Sciatic nerve (tissue), 2 donors: ENCODE measurements at places on chromosomes 7 and 10.

DNA sequence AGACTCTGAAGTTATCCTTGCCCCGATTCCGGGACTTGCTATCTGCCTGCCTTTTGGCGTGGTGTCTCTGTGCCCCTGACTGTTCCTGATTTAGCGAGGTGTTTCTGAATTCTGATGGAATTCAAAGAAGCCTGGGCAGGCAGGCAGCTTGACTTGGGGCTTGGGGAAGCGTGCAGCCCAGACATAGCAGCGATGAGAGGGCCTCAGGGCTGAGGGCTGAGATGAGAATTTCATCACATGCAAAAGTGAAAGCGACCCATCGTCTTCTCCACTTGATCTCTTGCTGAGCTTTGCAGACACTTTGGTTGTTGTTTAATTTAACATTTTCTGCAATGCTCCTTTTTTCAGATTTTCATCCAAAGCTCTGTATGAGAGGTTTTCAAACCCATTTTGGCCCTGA is 57.8 kb downstream of the TCF7L2 start:
- no peak for DNase-seq

DNA sequence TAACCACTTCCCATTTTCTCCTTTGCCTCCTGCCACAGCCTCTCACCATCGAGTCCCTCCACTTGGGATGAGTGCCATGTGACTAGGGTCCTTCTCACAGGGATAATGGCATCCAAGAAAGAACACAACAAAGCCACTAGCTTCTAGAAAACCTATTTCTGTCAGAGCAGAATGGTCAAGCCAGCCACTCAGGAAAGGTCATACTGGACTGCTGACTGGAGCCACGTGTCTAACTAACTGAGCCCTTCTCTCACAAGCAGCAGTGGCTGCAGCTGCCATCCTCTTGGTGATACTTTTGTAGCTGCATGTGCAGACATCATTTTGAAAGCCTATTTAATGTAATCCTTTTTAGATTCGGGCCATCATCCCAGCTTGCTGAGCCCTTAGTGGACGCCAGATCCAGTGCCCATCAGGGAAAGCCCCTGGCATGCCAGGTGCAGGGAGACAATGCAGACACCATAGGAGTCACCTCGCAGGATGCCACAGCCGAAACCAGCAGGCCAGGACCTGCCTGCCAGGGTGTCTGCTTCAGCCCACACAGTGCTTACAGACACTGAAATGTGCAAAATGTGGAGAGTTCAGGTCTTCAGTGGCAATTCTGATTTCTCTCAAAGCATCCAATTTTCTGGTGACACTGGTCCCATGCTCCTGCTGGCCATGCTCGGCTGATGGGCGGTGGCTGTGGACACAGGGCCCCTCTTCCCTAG is 98.3 kb upstream of the DDC start:
- no peak for DNase-seq

- no peak for DNase-seq
Measured at GRCh38 chr7:139713061-139713460, 64.7 kb downstream of the HIPK2 start.

DNA sequence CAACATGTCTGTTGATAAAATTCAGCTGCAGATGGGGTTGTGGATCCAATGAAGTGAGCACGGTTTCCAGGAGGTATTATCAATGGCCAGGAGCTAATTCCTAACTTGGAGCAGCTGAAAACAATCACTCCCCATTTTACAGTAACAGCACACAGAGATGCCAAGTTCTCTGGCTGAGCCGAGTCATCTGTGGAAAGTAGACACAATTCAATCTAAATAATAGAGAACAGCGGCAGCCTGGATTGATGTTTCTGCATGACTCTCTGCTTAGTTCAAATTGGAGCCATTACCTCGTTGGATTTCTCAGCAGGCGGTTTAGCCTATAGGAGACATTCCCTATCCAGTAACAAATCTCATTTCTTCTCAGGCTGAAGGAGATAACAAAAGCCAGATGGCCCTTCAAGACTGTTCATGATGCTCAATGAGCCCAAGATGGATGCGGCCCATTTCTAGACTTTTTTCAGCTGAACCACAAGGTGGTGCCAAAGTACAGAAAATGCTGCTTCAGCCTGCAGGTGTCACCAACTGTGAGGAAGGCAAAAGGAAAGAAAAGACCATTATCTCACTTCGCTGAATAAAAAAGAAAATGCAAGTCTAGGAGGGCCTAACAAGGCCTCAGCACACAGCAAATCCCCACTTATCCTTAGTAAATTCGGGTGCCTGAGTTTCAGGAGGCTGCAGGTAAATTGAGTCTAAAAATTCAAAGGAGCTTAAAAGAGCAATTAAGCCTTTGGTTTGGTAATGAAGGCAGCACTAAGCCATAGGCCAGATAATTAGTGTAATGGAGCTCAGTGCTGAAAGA is 83.7 kb downstream of the SLC16A9 start:
- no peak for DNase-seq

DNA sequence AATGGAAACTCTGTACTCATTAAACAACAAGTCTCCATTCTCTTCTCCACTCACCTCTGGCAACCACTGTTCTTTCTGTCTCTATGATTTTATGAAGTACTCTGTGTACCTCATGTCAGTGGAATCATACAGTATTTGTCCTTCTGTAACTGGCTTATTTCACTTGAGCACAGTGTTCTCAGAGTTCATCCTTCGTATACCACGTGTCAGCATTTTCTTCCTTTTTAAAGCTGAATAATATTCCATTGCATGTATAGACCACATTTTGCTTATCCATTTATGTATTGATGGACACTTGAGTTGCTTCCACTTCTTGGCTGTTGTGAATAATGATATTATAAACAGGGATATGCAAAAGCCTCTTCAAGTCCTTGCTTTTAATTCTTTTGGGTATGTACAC is 333.0 kb upstream of the ZNF32 start:
- DNase-seq, result no peak

GRCh38 chr10:129662426-129662825 is 195.4 kb downstream of the MGMT start:
- DNase-seq, result no peak

GRCh38 chr10:7314170-7314569 is 96.7 kb downstream of the SFMBT2 start:
- no peak for DNase-seq
